Activated CD4-positive, CD25-positive, alpha-beta regulatory T cell treated with anti-CD3 and anti-CD28 coated beads, Interleukin-2, amount 50 U/mL, for 72 hours (primary cell): ENCODE measurements at places on chromosomes 1 and 21.

GRCh38 chr21:28454564-28455252 lies 538.0 kb downstream of the LTN1 start:
- DNase-seq, result no peak

GRCh38 chr1:46096269-46097148 lies 35.9 kb downstream of the PIK3R3 start:
- DNase-seq, result no peak

DNA sequence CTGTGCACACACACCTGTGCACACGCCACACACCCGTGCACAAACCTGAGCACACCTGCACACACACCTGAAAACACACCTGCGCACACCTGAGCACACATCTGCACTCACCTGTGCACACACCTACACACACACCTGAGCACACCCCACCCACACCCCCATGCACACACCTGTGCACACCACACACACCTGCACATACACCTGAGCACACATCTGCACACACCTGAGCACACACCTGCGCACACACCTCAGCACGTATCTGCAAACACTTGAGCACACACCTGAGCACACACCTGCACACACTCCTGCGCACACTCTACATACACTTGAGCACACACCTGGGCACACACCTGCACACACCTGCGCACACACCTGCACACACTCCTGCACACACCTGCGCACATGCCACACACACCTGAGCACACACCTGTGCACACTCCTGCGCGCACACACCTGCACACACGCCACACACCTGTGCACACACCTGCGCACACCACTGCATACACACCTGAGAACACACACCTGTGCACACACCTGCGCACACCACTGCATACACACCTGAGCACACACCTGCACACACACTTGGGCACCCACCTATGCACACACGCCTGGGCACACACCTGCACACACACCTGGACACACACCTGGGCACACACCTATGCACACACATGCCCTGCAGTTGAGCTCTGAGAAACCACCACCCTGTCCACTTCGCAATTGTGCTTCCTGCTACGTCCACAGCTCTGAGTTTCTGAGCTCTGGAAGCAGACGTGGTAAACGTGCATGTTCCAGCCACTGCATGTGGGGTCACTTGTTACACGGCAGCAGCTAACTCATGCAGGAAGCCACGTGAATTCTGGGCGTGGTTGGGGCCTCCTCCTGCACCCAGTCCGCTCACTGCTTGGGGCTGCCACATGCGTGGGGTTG lies 8.0 kb upstream of the C1orf159 start:
- DNase-seq, result no peak

GRCh38 chr1:233183226-233184020 lies 112.1 kb downstream of the PCNX2 start:
- no peak for DNase-seq

DNA sequence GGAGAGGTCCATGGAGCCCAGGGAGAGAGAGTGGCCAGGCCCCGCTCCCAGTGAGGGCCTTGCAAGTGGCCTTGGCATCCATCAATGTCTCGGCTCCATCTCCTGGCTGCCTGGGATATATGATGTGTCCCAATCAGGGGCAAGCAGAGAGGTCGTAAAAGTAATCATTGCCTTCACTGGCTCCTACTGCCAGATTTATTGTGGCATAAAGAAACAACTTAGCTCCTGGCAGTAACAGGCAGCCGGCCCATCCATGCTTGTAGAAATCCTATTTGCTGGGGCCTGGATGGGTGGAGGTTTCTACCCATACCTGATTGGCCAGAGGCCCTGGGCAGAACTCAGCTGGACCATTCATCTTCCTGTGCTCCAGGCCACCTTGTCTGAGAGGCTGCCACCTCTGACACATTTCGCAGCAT lies 272.6 kb downstream of the MATN1 start:
- DNase-seq, result no peak

- DNase-seq, result no peak
These were observed 22.0 kb downstream of the THAP3 start for GRCh38 chr1:6646499-6647148.

DNA sequence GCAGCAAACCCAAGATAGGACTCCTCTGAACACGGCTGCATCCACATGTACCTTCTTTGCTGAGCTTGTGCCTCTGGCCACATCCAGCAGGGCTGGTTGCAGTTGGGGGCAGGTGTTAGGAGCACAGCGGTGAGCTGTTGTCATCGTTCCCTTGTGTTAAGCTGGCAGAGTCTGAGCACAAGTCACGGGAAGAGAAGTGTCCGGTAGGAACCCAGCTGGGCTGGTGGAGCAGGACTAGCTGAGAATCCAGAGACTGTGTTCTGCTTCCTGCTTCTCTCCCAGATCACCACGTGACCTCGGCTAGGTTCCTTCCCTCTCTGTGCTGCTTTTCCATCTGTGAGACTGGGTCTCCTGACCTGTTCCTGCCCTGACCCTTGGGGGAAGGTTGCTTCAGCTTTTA lies 105.1 kb downstream of the PCBP3 start:
- DNase-seq, result no peak

DNA sequence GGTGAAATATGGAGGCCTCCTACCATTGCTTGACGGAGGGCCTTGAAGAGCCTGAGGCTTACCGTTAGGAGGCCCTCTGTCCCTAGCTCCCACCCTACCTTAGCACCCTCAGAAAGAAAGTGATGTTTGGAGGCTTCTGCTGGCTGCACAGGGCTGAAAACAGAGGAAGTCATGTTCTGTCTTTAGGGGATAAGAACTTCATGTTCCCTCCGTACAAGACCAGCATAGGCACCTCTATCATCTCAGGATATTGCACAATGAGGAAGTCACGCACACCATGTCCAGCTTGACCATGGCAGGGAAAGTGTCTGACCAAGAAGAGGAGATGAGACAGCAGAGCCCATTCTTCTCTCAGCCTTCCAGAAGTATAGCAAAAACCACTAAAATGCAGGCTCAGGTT lies 13.8 kb downstream of the ADORA3 start:
- DNase-seq, result no peak

DNA sequence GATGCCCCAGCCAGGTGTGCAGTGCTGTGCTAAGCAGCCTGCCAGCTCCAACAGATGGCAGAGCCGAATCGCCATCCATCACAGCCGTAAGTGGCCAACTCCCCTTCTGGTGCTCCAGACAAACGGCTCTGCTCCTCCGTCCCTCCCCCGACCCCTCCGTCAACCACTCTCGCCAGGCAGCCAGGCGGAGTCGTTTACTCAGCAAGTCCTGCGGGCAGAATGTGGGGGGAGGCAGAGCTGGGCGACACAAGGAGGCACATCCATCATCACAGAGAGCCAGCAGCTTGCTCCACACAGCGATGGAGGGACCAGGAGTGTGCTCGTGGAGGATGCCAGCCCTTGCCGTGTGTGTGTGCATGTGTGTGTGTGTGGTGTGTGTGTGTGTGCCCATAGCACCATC lies 206.6 kb upstream of the GRIK3 start:
- no peak for DNase-seq

DNA sequence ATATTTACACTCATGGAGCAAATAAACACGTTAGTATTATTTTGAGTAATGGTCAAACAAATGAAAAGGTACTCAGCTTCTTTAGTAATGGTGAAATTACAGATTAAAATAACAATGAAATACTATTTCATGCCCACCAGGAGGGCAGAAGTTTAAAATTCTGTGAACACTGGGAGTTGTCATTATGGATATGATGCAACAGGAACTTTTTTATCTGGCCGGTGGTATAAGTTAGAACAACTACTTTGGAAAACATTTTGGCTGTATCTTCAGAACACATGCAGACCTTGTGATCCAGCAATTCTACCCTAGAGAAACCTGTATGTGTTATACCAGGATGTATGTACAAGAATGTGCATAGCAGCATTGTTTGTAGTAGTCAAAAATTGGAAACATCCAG lies 23.2 kb upstream of the PPP1R8 start:
- no peak for DNase-seq

DNA sequence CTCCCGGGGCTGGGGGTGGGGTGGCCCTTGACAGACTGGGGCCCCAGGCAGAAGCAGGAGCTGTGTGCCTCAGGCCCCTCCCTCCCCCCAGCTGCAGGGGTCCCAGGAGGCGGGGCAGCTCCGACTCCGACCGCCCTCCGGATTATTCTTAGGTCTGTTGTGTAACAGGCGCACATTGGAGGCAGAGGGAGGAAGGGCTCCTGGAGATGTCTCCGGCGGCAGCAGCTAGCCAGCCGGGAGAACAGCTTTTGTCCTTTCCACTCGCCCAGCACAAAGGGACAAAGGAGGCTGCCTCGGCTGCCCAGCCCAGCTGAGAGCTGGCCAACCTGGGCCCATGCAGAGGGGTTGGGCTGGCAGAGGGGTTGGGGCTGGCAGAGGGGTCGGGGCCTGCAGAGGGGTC lies 29.7 kb upstream of the PLCH2 start:
- DNase-seq, result no peak

DNA sequence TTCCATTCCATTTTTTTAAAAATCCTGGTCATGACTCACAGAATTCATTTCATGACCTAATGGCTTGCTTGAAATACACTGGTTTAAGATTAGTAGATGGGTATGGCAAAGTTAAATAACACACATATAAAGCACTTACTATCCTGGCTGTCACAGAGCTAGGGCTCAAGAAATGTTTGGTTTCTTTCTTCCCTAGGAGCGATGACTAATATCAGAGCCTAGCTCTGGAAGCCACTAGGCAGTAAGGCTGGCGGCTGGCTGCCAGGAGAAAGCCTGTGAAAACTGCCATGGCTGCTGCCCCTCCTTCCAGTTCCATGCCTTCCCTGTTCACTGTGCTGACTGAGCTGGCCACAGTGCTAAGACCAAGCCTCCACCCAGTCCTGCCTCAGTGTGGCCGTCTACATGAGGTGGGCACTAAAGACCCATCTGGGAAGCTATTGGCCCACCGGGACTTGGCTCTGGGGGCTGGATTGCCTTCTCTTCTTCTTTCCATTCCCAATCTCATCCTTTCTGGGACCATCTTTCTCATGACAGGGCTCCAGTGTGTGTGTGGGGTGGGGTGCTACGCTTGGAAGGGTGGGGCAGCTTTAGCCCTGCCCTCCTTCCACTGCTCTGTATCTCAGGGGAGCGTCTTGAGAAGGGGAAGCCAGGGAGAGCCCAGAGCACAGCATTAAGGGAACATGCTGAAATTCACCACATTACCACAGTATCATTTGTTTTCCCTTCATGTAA lies 10.8 kb upstream of the ASCL5 start:
- DNase-seq, result no peak

- no peak for DNase-seq
These were observed 298.5 kb upstream of the PROX1 start for GRCh38 chr1:213689260-213689659.

DNA sequence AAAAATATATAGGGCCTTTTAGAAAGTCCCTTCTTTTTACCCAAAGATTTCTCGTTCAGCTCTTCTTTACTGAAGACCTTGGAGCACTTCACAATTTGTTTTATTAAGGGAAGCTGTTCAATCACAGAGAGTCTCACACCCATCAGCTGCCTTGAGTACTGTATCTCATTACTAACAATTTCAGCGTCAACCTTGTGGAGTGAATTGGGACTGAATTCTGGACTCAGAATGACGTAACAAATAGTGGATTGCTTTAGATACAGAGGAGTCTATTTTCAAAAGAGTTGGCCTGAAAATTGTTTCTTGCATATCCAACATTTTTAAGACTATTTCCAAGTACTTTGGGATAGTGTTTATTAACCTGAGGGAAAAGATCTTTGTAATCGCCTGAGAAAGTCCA lies 7.9 kb downstream of the MAP10 start:
- DNase-seq, result no peak

DNA sequence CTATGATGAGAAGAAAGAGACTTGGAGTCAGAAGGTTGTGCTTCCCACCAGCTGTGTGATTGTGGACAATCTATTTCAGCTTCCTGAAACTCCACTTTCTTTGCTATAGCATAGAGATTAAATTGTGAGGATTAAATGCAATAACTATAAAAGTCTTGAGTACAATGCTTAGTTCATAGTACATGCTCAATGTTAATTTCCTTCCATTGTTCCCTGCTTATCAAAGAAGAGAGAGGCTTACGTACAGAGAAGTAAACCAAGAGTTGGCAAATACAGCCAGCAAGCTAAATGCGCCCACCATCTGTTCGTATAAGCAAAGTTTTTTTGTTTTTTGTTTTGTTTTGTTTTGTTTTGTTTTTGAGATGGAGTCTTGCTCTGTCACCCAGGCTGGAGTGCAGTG lies 317.9 kb upstream of the NFIA start:
- DNase-seq, result no peak

- no peak for DNase-seq
These were observed 10.5 kb upstream of the SPRR4 start for GRCh38 chr1:152959801-152960451.

- no peak for DNase-seq
These were observed 36.7 kb downstream of the CHD5 start for GRCh38 chr1:6143395-6143794.

DNA sequence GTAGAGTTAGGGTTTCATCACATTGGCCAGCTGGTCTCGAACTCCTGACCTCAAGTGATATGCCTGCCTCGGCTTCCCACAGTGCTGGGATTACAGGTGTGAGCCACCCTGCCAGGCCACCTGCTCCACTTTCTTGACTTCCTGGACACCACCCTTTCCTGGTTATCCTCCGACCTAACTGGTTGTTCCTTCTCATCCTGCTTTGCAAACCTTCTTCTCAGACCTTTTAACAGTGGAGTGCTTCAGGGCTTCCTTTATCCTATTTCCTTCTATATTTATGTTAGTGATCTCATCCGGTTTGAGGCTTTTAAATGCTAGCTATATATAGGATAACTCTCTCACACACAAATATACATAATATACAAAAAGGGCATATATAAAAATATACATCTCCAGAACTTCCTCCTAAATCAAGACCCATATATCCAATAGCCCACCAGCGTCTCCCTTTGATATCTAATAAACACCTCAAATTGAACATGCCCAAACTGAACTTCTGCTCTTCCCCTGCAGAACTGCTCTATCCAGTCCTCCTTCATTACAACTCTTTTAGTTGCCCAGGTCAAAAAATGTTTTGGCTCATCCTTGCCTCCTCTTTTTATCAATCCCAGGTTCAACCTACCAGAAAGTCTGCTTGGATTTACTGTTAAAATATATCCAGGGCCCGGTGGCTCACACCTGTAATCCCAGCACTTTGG lies 19.5 kb upstream of the UQCRHL start:
- DNase-seq, result no peak

DNA sequence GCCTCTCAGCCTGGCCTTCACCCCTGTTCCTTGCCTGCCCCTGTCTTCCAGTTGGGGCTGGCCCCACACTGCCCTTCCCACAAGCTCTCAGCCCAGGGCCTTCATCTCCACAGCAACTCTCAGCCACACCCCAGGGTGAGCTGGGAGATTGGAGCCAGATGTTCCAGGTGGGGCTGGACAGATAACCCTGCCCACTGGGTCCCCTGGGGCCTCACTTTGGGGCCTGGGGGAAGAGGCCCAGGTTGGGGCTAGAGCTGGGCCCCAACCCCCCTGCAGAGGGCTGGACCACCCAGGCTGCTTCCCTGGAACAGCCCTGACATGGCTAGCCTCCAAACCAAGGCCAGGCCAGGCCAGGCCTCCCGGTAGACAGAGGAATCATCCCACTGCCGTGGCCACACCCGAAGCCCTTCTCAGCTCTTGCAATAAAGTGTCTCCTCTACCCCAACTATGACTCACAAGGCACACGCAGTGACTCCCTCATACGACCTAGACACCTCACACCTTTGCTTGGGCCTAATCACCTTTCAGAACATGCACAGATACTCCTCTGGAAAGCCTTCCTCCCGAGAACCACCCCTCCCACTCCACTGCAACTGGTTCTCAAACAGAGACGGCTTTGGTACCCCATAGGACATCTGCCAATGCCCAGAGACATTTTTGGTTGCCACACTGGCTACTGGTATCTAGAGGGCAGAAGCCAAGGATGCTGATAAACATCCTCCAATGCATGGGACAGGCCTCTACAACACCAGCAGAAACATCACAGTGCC lies 22.2 kb downstream of the SLC2A1 start:
- no peak for DNase-seq

GRCh38 chr21:43371786-43372185 lies 55.1 kb downstream of the SIK1 start:
- no peak for DNase-seq
